ENCODE measurements at places on chromosomes 1 and 21.

DNA sequence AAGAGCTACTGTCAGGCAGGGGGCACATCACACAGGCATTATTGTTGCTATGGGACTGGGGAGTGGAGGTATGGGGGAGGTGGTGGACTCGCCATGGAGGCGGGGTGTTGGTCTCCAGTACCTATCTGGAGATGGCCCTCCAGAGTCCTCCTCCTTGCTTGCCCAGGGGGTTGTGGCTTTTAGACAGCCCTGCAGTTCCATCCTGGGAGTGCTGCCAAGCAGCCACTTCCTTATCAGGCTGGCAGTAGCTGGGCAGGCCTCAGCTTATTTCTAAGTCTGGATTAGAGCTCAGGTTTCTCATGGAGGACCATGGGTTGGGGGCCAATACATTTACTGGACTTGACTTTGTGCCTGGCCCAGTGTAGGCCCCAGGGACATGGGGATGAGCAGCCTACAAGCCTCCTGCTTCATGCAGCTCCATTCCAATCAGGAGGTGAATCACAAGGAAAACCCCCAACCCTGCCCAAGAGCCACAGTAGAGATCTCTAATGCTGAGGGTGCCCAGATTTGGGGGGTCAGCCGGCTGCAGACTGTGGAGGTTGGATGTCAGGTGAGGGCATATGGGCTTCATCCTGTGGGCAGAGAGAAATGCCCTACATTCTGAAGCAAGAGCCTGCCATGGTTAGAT lies 210.7 kb upstream of the EDN2 start:
- DNase-seq, result no peak

- DNase-seq, result no peak
Measured at GRCh38 chr1:24969596-24970398, 39.7 kb upstream of the RUNX3 start.

DNA sequence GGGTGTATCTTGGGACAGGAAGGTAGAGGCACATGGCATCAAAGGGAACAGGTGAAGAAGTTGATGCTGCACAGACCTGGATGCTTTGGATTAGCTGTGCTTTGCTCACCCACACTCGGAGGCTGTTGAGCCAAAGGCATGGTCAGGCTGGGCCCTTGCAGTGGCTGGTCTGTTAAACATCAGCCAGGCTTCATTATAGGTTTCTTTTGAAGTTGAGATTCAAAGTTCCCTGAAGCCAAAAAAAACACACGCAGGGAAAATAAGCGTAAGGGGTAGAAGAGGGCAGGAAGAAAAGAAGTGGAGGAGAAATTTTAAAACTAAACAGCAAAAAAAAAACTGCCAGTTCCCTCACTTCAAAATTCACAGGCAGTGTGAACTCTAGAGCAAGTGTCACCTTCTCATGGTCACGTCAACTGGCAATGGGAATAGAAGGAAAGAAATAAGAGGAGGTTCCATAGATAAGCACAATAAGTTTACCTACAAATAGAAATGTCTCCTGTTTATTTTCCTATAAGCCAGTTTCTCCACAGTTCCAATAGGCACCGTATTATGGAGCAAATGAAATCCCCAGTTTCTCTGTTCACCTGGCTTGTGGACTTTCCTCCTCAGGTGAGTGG lies 139.5 kb downstream of the PAPPA2 start:
- no peak for DNase-seq

- DNase-seq, result no peak
Measured at GRCh38 chr1:152878042-152878441, at the start of gene SMCP. TSS of gene SMCP (plus strand) at chr1:152878322. CDS start at chr1:152884423, 6,101 bp downstream.

- DNase-seq, result no peak
Measured at GRCh38 chr1:93347334-93347899, 1.7 kb downstream of the DR1 start.

DNA sequence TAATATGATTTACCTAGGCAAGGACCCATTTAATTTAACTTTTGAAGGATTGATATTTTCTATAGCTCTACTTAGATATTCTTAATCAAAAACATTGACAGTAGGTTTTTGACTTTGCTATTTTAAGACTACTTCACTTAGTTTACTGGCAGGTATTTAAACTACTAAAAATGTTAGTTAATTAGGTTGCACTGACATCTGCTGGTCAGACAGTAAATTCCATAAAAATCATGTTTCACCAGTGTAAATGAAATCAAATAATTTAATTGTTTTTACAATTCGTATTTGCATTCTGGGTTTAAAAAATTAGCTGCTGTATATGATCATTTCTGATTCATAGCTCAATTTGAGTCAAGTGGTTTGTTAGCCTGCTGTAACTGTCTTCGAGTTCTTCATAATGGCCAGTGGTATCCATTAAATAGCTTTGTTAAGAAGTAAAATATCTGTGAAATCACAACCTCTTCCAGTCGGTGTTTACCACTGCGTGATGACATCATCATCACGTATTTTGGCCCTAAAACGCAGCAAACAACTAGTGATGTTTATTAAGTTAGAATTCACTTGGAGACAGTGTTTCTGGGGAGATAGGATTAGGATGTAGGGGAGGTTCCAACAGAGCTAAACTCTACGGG lies 26.2 kb downstream of the EXTL2 start:
- DNase-seq, result no peak

- no peak for DNase-seq
Measured at GRCh38 chr1:85494074-85494903, 29.3 kb upstream of the DDAH1 start.

- DNase-seq, result no peak
Measured at GRCh38 chr1:27555700-27556424, 48.1 kb downstream of the AHDC1 start.

DNA sequence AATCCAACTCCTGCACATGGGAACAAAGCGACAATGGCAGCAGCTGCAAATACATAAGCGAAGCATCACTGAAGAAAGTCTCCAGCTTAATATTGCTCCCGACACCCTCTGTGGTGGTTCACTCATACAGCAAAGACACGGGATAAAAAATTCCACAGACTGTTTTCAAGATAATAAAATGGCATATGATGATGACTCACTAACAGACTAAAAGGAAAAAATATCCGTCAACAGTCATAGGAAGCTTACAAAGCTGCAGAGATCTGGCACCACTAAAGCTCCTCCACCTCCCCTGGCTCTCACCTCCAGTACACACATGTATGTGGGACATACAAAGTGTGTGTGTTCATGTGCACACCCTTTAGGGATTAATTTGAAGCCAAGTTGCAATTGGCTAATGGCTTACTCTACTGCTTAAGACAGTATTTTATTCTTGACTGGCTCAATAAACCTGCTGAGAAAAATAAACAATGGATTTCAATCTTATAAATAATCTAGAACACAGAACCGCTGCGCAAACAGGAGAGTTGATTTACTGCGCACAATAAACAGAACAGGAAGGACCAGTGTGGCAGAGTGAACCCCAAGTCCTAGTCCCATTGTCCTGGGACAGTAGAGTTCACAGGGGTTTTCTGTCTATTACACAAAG lies 94.4 kb downstream of the SLC45A1 start:
- no peak for DNase-seq

- no peak for DNase-seq
Measured at GRCh38 chr1:110645211-110645610, 29.5 kb downstream of the KCNA3 start.

DNA sequence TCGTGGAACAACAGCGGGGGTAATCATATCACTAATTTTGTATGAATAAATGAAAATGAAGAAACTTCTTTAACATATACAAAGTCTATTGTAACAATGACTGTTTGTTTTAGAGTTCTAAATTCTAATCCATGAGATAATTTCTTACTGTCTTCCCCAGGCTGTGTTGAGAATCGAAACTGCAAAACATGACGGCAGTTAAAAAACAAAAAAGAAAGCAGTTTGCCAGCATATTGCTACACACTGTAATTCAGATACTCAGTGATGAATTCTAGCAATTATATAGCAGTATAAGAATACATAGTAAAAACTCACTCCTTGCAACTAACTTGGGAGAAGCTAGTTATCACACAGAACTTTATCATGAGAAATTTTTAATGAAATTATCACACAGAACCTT lies 22.1 kb downstream of the INSL5 start:
- no peak for DNase-seq

DNA sequence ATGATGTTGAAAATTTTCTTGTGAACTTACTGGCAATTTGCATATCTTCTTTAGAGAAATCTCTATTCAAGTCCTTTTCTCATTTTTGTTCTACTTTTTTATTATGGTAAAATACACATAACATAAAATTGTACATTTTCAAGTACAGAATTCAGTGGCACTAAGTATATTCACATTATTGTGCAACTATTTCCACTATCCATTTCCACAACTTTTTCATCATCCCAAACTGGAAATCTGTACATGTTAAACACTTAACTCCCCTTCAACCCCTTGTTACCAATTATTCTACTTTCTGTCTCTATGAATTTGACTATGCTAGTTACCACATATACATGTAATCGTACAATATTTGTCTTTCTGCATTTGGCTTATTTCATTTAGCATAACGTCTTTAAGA lies 19.4 kb downstream of the EPS15 start:
- no peak for DNase-seq

DNA sequence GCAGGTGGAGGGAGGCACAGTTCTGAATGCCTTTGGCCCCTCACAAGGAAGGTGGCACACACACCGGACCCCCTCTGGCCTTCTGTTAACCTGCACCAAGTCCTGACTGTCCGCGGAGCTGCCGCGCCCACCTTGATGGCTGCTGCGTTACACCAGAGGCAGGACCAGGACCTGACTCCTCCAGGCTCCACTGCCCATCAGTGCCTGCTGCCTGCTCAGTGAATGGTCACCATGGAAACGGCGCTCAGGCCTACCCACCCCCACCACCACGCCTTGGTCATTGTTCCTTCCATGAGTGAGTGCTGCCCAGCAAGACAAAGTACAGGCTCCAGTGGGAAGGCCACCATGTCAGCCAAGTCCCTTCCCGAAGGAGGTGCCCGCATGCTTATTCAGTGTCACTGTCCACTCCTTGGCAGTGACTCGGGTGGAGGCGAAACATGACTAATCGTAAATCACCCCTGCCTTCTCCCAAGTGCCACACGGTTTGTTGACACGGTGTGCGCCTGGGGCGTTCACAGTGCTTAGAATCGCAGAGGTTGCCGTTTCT lies 57.3 kb downstream of the SLC37A1 start:
- no peak for DNase-seq

GRCh38 chr1:226520640-226521355 lies 27.8 kb upstream of the STUM start:
- DNase-seq, result no peak

DNA sequence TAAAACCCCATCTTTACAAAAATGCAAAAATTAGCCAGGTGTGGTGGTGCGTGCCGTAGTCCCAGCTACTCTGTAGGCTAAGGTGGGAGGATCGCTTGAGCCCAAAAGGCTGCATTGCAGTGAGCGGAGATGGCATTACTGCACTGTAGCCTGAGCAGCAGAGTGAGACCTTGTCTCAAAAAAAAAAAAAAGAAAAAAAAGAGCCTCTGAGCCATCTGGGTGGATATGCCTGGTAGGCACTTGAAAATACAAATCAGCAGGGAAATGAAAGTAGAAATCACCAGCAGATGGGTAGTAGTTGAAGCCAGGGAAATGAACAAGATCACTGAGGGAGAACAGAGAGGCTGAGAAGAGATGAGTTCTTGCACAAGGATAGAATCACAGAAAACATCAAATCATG lies 131.0 kb upstream of the HMCN1 start:
- DNase-seq, result no peak

DNA sequence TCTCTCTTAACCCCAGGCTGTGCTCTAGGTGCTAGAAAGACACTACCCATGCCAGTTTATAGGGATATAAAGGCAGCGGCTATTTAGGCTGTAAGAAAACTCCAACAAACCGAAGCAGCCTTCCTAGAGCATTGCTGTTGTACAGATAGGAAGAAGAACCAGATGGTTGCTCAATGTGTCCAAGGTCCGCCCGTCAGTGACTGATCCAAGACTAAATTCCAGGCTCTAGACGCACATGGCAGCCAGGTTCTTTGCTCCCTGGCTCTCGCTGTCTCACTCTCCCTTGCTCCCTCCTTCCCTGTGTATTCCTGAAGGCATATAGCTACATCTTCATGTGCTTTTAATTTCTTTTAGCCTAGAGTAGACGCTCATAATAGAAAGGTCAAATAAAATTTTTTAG lies 303.4 kb downstream of the KIF26B start:
- DNase-seq, result no peak

DNA sequence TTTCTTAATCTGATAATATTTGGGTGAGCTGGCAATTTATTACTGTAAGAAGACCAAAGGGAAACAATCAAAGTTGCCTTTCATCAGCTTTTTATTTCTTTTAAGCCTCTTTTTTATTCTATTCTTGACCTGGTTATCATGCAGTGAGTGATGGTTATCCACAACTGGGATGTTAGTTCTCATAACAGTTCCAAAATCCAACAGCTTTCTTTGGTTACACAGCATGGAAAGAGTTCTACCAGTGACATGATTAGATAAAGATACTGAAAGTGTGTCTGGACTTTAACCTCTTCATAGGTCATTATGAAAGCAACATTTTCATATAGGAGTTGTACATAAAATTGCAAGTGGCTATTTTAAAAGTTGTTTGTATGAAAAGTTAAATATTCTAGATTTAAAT lies 163.0 kb downstream of the SYT2 start:
- DNase-seq, result no peak

GRCh38 chr1:153655333-153655732 lies 3.2 kb upstream of the SNAPIN start:
- no peak for DNase-seq

DNA sequence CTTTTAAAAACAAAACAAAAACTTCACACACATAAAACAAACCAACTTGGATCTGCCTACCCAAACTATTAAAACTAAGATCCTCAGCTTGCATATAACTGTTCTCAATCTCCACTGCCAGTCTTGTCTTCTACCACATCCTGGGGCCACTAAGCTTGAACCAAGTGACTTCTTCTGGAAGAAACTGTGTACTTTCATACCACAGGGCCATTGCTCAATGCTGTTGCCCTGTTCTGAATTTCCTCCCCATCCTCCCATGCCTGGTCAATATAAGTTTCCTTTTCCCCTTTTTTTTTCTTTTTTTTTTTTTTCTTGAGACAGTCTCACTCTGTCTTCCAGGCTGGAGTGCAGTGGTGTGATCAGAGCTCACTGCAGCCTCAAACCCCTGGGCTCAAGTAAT lies 109.9 kb downstream of the KIAA0319L start:
- no peak for DNase-seq

DNA sequence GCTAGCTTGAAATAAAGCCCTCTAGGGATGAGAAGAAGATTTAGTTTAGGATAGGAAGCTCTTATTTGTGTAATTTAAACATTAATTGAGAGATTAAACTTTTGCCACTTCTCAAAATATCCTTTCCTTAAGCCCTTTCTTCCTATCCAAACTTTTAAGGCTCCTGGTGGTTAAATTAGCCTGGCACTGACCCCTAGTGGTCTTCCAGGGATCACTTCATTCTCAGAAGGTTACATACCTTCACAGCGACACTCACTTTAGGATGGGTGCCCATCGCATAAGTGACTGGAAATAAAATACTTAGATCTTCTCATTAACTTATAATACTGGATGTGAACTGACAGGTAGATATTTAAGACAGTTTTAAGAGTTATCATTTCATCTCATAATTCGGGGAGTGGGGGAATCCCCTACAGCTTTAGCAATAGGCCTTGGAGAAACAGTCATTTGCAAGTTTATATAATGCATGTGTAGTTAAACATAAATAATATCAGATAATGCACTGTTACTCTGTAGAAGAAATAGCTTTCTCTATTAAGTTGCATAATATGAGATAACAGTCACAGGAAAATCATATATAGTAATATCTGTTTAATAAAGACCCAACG lies 7.4 kb downstream of the LHX9 start:
- no peak for DNase-seq
